Activated CD4-positive, alpha-beta T cell treated with anti-CD3 and anti-CD28 coated beads, Interleukin-2, amount 50 U/mL, for 48 hours (primary cell): ENCODE measurements at places on chromosomes 7 and 10.

GRCh38 chr7:31302356-31302755 is 38.2 kb downstream of the NEUROD6 start:
- DNase-seq = no peak

GRCh38 chr10:97851341-97852001 is 1.8 kb downstream of the GOLGA7B start:
- DNase-seq = peak; percentile 20

DNA sequence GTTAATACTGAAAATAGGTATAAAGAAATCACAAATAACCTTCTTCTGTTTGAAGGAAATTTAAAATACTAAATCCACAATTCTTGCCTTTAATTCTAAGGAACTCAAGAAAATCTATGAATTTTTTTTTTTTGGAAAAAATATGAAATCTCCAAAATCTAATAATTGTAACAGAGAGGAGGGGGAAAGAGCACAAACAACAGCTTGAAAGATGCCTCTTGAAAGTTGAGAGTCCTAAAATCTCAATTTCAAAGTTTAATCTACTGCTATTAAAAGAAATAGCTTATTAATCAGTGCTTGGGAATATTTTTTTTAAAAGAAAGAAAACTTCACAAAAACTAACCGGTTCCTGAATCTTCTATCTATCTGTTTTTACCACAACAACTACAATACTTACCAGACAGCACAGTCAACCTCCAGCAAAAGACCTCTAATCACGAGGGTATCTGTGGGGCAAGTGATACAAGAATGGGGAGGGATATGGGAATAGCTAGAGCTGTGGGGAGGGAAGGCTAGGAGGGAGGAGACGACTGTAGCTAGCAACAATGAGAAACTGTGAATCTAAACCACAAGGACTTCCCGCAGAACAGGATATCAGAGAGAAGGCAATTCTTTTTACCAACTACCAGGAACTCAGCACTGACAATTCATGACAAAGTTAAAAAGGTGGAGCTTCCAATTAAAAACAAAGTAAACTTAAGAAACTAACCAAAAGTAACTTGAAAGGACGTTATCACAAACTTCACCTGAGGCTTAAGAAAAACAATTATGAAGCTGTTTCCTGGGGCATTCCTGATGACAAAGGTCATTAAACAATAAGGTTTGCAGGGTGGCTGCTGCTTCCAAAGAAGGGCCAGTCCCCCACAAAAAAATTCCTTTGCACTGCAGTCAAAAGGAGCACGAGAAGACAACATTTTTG is at the start of gene USP54:
USP54 (minus strand) TSS at position 462 of the 919 bp plus-strand sequence. CDS start 15,684 bp downstream, outside the sequence.
- no peak for DNase-seq

DNA sequence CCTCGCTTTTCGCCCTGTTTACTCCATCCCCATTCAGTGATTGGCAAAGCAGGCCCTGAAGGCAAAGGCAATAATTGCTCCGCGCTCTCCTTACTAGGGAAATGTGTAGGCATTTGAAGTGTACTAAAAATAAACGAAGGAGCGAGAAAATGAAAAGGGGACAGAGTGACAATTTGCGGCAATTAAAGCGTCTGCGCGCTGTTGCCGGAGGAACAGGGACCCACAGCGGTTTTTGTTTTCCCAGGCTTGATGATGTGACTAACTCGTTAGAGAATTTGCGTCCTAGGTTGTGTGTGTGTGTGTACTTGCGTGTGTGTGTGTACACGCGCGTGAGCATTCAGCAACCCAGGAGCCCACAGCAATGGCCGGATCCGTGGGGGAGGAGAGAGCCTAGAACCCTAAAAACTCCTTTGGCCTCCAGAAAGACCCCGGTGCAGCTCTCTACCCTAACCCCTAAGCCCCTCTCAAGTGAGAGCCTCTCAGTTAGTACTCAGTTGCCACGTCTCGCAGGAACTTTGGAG is 7.8 kb upstream of the DLX6 start:
- no peak for DNase-seq

DNA sequence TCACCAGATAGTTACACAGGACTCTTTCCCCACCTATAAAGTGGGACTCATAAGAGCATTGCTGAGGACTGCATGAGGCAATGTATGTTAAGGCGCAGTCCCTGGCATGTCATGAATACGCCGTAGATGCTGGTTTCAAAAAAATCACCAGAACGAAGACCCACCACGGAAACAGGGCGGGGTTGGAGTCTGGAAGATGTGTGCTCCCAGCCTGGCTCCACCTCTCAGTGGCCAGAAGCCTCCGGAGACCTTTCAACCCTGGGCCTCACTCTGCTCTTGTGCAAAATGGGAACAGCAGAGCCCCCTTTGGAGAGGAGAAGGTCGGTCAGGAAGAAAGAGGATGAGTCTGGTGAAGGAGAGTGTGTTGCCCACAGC is 12.4 kb upstream of the ZMIZ1 start:
- no peak for DNase-seq

GRCh38 chr7:137895301-137896221 is 48.8 kb upstream of the DGKI start:
- no peak for DNase-seq

- no peak for DNase-seq
These were observed 19.7 kb downstream of the BHLHA15 start for GRCh38 chr7:98230746-98231471.

DNA sequence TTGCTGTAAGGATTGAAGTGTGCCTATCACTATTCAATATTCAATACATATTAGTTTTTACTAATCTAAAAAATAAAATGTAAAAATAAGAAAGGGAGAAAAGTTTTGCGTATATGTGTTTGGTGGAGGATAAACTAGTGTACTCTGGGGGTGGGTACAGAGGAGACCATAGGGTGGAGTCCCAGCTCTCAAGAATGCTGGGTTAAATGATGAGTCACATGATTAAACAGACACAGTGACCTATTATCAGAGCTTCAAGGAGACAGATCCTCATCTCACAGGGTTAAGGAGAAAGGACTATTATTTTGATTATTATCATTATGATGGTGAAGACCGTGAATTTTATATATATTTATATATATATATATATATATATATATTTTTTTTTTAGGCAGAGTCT is 77.5 kb downstream of the AFAP1L2 start:
- no peak for DNase-seq

- DNase-seq = peak; percentile 19
These were observed 54.7 kb upstream of the SYPL1 start for GRCh38 chr7:106166651-106167342.

- peak; percentile 61 for DNase-seq
These were observed 312.6 kb downstream of the WDR37 start for GRCh38 chr10:1368842-1369171.
